Left renal cortex interstitium (tissue), 4 donors: ENCODE measurements at places on chromosomes 13 and 19.
A peak's percentile ranks its signal among the peaks of the same experiment; 100 is the strongest.

GRCh38 chr19:15555021-15555420 lies 46.7 kb downstream of the CYP4F22 start:
- DNase-seq: no peak

DNA sequence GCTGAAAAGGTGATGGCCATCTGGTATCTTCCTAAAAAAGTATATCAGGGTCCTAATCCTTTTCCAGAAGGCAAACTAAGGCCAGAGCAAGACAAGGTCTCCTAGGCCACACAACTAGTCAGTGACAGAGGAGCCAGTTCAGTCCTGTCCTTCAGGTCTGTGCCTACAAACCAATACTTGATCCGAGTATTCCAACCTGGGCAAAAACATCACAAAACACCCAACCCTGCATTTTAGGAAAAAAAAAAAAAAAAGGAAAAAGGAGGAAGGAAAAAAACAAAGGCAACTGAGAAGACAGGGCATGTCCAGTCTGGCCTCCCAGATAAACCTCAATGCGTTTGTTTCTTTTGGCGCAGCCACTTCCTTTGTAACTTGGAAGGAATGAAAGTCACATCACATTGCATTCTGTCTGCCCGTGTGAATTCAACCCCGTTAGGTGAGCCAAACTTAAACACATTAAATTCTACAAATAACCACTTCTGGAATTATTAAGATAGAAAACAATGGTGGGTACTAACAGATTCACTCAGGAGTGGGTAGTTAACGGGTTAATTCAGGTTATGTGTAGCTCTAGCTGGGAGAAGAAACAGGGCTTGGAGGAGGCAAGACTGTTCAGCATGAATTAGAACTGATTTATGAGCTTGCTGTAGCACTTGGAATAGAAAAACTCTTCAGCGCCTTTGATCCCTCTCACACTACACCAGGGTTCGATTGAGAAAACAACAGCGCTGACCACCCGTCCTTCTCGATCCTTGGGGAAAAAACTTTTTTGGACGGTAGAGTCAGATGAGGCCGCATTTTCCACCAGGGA lies 43.0 kb upstream of the HNRNPA1L2 start:
- DNase-seq: peak; percentile 62

GRCh38 chr13:98697791-98698190 lies 54.7 kb downstream of the SLC15A1 start:
- DNase-seq: peak; percentile 50

- no peak for DNase-seq
These were observed 298.8 kb downstream of the LMO7 start for GRCh38 chr13:75934889-75935288.

- DNase-seq: no peak
These were observed 1.4 kb downstream of the USP12 start for GRCh38 chr13:27170221-27170515.
